ENCODE measurements at places on chromosomes 11 and 22.

DNA sequence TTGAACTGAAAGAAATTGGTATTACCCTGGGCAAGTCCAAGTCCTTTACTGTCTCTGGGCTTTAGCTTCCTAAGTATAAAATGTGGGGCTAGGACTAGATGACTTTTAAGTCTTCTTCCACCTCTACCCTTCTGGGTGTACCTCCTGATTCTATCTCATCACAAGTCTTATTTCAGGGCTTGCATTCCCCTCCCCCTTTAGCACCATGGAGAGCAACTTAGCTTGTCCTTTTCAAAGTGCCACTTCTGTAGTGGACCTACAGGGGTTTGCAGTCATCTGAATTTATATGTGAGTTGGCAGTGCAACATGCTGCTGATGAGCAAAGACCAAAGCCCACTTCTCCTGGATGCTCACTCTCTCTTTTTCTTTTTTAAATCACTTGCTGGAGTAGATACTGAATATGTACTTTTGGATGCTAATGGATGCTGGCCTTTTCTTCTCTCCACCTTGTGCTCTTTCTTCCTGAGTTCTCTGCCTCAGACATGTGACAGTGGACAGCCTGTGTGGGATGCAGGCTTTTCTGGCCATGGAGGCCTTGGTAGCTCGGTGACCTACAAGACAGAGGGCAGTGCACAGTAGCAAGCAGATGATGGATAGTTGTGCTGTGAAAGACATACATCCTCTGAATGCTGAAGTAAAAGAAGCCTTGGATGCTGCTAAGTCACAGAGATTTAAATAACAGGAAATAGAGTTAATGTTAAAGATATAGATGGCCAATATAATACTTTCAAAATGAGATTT lies 185.0 kb downstream of the NELL1 start:
- no peak for DNase-seq

GRCh38 chr22:28599693-28600092 lies 79.9 kb downstream of the TTC28 start:
- DNase-seq, result no peak

GRCh38 chr11:86003654-86004053 lies 65.2 kb downstream of the PICALM start:
- no peak for DNase-seq

DNA sequence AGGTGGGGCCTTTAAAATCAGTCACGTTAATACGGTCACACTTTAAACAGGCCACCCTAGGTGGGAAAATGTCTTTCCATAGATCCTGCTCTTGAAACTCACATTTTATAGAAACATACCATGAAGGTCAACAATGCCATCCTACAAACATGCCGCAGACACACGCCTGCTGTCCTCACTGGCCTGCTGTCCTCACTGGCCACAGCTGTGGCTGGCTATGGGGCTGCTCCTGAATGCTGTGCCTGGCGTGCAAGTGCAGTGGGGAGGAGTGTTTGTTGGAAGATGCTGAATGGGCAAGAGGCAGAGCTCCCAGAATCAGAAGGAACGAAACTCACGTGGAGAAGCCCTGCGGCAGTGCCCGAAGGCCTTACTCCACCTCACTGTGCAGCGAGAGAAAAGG lies 106.2 kb upstream of the BID start:
- DNase-seq, result no peak

- DNase-seq, result no peak
Observed at GRCh38 chr22:45314054-45314721, 4.5 kb downstream of the FAM118A start.

DNA sequence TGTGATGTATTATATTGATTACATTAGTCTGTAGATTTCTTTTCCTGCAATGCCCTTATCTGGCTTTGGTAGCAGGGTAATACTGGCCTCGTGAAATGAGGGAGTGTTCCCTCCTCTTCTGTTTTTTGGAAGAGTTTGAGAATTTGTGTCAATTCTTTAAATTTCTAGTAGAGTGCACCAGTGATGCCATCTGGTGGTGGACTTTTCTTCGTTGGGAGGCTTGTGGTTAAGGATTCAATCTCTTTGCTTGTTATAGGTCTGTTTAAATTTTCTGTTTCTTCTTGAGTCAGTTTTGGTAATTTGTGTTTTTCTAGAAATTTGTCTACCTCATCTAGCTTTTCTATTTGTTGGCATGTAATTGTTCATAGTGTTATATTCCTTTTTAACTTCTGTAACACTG lies 18.9 kb downstream of the SHANK3 start:
- peak; percentile 10 for DNase-seq

DNA sequence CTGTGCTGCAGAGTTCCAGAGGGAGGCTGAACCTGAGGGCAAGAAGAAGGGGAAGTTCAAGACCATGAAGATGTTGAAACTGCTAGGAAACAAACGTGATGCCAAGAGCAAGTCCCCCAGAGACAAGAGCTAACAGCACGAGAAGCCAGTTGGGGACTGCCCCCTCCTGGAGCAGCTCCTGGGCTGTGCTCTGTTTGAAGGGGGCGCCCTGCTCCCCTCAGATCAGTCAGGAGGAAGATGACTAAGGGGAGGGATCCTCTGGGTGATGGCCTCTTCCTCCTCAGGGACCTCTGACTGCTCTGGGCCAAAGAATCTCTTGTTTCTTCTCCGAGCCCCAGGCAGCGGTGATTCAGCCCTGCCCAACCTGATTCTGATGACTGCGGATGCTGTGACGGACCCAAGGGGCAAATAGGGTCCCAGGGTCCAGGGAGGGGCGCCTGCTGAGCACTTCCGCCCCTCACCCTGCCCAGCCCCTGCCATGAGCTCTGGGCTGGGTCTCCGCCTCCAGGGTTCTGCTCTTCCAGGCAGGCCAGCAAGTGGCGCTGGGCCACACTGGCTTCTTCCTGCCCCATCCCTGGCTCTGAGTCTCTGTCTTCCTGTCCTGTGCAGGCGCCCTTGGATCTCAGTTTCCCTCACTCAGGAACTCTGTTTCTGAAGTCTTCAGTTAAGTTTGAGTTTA lies 12.6 kb downstream of the C22orf23 start:
- DNase-seq, result no peak

DNA sequence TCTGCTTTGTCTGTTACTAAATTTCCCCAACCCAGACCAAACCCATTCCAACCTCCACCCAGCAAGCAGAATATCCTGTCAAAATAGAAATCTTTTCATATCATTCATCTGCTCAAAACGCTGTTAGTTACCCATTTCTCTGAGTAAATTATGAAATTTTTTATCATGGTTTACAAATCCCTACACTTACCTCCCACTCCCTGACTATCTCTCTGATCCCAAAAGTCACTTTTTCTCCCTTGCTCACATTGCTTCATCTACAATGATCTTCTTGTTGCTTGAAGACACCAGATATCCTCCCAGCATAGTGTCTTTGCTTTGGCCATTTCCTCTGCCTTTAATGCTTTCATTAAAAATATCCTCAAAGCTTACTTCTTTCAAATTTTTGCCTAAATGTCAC lies 195.5 kb upstream of the CTSC start:
- DNase-seq, result no peak

- no peak for DNase-seq
Observed at GRCh38 chr11:70587075-70587389, 188.7 kb downstream of the CTTN start.

Measured in amniotic stem cell (primary cell).